Epithelial cell of proximal tubule (primary cell): ENCODE measurements at places on chromosomes 4 and X.

GRCh38 chr4:139685180-139685579 lies 19.6 kb downstream of the MGST2 start:
- DNase-seq: no peak

DNA sequence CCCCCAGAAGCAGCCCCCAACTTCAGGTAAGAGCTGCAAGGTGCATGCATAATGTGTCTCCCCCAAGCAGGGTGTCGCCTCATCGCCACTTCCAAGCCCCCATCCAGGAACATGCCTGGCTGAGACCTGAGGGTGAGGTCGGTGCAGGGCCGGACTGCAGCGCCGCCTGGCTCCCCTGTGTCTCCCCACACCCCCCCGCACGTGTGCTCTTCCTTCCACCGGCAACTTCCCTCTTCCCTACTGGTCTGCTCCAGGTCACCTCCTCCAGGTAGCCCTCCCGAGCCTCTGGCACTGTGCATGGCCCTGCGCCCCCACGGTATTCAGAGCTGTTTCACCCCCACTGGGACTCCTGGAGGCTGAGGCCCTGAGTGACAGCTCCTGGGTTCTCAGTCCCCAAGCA lies 2.2 kb upstream of the BGN start:
- DNase-seq: no peak

DNA sequence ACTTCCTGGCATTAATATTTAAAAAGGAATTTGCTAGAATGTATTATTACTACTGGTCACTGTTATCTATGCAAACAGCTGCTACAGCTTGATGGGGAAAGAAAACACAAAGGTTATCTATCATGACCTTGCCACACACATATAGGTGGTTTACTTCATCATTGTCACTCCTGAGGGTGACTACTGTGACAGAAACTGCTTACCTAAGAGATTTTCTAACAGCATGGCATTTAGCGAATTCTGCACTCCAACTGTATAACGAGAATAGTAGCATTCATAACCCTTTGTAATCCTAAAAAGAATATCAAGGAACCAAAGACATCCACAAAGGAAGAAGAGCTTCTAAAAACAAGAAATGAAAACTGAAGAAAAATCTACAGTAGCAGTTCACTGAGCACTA lies 74.6 kb upstream of the SPOCK3 start:
- no peak for DNase-seq

- no peak for DNase-seq
Measured at GRCh38 chr4:37908488-37909331, 17.8 kb downstream of the TBC1D1 start.

GRCh38 chrX:16589826-16590225 lies 60.1 kb upstream of the S100G start:
- DNase-seq: no peak

DNA sequence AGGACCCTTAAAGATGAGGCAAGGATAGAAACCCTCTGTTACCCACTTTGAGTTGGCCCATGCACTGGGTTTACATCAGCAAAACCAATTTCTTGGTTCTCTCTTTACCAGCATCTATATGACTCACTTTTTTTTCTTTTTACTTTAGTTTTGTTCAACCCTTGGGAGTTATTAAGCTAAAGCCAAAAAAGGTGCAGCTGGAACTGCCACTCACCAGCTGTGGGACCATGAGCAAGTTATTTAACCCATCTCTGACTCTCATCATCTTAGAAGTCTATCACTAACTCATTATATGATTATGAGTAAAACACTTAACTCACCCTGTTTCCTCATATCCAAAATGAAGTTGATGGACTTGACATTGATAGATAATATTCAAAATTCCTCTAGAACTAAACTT lies 53.4 kb downstream of the GABRB1 start:
- DNase-seq: no peak
